ENCODE measurements at places on chromosomes 5 and 9.

- DNase-seq: no peak
These were observed 561.6 kb downstream of the TAF11L14 start for GRCh38 chr5:18195910-18196309.

DNA sequence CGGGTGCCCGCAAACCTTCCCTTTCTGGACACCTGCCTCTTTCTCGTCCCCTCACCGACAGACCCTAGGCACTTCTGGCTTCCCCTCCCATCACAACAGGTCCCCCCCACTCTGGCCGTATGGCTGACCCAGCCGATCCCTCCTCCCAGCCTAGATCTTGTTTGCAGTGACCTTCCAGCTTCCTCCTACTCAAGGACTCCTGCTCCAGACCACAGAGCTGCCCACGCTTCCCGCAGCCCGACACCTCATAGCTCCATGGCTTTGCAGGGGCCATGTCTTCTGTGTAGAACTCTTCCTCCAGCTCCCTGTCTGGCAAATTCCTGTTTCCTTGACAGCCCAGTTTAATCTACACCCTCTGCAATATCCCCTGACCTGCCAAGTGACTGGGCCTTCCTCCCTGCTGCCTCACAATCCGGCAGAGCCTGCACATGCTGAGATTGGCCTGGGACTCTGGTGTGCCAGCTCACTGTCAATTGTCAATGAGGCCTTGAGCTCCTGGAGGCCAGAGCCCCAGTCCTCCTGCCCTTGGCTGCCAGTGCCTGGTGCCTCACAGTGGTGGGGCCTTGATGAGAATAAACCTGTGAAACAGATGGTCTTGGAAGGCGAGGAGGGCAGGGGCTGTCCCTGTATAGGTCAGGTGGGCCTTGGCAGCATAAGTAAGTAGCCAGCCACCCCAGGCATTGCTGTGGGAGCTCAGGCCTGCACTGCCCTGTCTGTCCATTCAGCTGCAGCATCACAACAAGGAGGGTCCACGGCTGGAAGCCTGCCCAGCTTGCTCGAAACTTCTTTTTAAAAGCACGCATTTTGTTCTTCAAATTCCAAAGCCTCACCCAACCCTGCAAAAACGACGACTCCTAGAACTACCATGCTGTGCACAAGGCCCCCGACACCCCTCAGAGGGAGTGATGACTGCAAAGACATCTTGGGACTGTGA, 50.5 kb downstream of the GADD45G start:
- DNase-seq: no peak

DNA sequence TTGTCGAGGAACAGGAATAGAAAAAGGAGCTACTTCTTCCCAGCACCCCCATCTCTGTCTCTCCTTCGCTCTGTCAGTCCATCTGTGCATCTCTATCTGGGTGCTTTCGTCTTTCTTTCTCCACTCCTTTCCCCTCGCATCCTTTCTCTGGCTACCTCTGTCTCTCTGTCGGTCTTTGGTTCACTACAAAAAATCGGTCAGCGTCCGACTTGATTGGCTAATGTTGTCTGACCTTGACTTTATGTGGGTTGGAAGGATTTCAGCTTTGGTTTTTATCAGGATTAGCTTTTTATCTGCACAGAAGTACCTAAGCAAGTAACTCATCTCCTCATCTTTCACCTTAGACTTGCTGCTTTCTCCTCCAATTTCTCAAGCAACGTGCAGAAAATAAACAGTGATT, 575.2 kb upstream of the ZNF462 start:
- DNase-seq: no peak

- DNase-seq: no peak
These were observed 681 bp upstream of the TMEFF1 start for GRCh38 chr9:100472268-100472667.

GRCh38 chr9:18012170-18012569, 433.3 kb downstream of the SH3GL2 start:
- DNase-seq: no peak

GRCh38 chr9:29968831-29969230, 2395.6 kb upstream of the C9orf72 start:
- DNase-seq: no peak

GRCh38 chr9:84668196-84669012, 1.1 kb upstream of the NTRK2 start:
- DNase-seq: peak; percentile 69

DNA sequence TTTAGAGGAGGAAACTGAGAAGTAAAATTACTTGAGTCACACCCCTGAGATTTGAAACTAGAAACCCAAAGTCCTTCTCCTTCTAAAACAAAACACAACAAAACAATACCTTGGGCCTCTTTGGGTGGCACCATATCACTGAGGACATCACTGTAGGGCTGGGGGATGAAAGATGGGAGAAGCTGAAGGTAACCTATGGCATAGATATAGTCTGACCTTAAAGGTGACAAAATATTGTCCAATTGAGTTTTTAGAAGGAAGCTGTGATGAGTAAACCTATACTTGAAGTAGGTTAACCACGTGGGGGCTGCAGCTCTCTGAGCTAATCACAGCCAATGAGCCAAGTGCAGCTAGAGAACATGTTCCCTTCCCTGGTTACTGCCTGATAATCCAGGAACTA, 167.4 kb upstream of the CD180 start:
- DNase-seq: no peak

- no peak for DNase-seq
These were observed 59.0 kb downstream of the COL15A1 start for GRCh38 chr9:99002706-99003105.

DNA sequence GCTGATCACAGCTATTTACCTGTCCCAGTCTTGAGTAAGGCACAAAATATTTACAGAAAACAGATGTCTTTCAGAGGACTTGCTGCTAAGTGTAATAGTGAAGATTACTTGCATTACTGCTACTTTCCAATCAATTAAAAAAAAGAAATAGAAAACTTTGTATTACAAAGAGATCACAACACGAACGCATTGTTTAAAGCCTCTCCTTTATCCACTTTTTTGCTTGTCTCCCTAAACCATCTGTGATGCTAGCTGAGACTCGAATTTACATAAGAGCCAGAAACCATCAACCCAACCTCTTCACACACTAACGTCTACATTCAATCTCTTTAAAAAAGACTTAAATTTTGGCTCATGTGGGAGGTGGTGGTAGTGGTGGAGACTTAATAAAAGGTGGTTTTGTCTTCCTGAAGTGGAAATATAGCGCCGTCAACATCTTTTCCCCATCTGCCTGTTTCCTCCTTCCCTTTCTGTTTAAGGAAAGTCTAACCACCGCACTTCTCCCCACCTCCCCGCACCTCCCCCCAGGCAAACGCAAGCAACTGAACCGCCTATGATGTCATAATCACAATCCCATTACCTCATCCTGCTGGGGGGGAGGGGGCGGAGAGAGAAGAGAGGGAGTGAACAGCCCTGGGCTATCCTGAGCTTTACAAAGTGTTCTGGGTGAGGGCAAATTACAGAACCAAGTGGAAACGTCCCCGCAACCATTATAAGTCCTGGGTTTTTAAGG, 948 bp upstream of the FAM53C start:
- peak; percentile 75 for DNase-seq

DNA sequence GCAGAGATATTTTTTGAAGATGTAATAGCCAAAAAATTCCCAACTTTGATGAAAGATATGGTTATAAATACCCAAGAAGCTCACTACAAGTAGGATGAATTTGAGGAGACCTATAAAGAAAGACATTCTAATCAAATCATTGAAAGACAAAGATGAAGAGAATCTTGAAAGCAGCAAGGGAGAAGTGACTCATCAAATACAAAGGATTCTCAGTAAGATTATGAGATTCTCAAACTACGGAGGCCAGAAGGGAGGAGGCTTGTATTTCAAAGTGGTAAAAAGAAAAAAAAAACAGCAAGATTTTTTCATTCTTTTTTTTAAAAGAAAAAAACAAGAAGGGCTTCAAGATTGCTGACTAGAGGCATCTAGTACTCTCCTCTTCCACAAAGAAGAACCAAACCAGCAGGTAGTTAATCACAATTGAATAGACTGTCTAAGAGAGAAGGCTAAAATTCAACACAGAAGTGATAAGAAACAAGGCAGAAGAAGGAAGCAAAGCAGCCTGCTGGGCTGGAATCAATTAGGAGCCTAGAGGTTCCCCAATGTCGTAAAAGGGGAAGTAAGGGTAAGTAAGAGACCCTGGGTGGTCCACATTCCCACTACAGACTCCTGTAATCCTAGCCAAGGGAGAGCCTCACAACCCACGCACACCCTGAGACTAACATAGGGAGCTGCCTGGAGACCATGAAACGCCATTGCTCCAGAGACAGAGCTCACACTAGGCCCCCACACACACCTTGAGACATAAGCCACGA, 59.1 kb upstream of the NIPAL4 start:
- no peak for DNase-seq

- DNase-seq: no peak
These were observed 43.0 kb upstream of the COL15A1 start for GRCh38 chr9:98900725-98901124.

DNA sequence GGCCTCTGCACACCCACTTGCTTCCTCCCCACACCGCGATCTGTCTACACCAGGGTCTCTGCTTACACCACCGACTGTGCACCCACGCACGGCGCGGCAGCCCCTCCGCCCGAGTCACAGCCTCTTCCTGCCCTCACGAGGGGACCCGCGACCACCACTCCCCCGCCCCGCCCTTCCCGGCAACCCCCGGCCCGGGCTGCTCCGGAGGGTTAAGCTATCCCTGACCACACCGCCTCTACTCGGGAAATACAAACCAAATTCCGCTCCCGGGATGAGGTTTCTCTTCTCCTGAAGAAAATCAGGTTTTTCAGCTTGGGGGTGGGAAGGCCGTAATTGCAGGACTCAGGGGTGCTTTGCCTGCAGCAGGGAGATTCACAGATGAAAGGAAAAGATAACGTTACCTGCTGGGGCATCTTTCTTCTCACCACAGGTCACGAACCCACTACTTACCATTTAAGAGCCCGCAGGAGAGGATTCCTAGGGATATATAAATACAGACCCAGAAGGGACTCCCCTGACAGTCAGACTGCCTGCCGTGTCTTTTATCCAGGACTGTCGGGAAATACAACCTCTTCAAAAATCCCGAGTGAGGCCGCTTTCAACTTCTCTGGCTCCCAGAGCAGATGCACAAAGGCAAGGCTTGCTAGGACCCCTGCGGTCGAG, 63.5 kb downstream of the ROR2 start:
- DNase-seq: no peak

DNA sequence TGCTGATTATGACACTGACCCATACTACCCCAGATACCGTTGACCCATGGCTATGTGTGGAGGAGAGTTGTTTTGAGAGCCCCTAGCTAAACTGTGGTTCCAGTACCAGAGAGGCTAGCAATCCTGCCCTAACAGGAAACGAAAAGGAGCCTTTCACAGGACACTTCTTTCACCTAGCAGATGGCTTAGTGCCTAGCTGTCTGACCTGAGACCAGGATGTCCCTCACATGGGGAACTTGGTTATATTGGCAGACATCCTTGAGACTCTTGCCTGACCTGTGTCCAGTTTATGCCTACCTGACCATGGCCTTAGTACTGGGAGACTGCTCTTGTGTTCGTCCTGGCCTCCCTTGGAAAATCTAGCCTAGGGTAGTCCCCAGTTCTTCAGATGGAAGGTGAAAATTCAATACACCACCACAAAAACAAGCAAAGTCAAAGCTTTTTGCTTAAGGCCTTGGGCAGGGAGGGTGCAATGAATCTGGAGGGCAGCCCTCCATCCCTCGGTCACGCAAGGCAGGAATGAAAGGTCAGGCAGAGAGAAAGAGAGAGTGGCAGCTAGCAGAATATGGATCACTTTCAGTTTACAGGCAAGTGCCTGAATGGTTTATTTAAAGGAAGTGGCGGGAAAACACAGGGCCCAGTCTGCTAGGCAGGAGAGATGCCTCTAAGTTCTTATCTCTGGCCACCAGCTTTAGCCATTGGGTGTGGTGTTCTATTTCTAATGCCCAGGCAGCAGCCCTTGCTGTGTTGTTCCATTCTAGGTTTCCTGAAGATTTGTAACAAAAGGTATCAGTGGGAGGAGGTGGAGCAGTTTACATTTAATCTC, 16.4 kb upstream of the ZNF474 start:
- no peak for DNase-seq

DNA sequence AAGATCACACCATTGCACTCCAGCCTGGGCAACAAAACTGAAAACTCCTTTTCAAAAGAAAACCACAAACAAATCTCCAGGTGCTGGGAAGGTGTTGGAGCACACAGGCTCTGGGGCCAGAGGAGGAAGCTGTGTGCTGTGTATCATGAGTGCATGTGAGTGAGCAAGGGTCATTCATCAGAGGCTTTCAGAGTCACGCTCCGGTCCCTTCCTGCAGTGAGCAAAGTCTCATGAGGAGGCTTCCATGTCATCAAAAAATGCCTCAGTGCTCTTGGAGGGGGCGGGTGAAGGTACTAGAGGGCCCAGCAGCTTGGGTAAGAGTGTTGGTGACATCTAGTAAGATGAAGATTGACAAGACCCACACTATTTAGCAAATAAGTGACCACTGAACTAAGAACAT, 48.3 kb upstream of the TESK1 start:
- DNase-seq: no peak

GRCh38 chr5:68419637-68420452, 204.3 kb downstream of the PIK3R1 start:
- no peak for DNase-seq

GRCh38 chr9:126605792-126606482, 7.8 kb upstream of the LMX1B start:
- no peak for DNase-seq

DNA sequence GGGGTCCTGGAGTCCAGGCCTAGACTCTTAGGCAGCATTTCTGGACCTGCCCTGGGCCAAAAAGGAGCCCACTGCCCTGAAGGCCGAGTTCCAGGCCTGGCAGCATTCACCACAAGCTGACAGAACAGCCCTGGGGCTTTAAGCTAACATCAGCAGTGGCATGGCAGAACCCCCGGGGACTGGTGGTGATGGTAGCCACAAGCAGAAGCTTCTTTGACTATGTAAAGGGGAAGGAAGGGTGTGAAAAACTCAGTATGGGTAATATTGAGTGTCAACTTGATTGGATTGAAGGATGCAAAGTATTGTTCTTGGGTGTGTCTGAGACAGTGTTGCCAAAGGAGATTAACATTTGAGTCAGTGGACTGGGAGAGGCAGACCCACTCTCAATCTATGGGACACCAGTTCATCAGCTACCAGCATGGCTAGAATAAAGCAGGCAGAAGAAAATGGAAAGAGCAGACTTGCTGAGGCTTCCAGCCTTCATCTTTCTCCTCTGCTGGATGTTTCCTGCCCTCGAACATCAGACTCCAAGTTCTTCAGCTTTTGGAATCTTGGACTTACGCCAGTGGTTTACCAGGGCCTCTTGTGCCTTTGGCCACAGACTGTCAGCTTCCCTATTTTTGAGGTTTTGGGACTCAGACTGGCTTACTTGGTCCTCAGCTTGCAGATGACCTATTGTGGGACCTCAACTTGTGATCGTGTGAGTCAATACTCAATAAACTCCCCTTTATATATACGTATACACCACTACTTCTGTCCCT, 661.0 kb upstream of the C9orf72 start:
- DNase-seq: no peak
